ENCODE measurements at places on chromosomes 3 and 15.

- DNase-seq, result peak; percentile 85
Observed at GRCh38 chr3:149273096-149273751, 51.6 kb upstream of the CP start.

DNA sequence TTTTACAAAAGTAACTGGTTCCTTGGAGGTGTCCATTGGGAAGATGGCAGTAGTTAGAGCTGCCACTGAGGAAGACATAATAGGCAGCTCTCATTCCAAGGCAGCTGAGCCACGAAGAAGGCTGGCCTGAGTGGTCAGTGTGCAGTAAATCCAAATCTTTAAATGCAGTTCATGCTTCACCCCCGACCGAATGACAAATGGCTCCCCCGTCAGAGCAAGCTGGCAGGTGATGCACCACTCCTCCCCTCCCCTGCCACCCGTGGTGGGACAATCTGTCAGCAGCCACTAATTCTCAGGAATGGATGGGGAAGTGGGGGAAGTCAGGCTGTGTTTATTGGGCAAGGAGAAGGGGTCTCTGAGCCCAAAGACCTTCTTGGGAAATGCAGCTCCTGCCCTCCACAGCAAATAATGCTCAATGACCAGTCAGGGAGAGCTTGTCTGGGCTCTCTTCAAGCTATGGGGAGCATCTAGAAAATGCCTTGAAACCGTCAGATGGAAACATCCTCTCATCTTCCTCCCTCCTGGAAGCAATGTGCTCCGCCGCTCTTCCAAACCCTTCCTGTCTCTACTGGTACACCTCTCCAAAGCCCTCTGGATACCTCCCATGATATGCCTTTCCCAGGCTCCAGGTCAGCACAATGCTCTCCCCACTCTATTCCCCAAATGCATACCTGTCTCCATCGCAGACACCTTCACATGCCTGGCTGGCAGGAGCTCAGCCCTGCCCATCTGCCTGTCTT, 65.4 kb downstream of the LIPC start:
- no peak for DNase-seq

- no peak for DNase-seq
Observed at GRCh38 chr15:86854176-86854575, 774.5 kb downstream of the AGBL1 start.

DNA sequence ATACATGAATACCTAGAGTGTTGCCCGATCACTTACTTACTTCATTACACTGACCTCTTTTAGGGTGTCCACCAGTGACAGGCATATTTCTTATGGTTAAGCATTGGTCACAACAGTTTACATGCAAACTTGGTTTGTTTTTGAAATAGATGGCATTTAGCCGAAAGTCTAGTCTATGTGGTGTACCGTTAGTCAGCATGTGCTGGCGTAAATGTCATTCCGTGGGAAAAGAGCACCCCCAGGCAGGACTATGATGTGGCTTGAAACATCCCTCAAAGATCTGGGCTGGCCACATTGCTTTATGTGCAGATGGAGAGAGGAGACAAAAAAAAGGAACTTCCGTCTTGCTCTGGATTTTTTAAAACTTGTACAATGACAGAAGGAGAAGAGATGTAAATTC, 357.0 kb upstream of the ICE2 start:
- peak; percentile 72 for DNase-seq
